T-helper 1 cell (primary cell): ENCODE measurements at places on chromosomes 7 and 10.

DNA sequence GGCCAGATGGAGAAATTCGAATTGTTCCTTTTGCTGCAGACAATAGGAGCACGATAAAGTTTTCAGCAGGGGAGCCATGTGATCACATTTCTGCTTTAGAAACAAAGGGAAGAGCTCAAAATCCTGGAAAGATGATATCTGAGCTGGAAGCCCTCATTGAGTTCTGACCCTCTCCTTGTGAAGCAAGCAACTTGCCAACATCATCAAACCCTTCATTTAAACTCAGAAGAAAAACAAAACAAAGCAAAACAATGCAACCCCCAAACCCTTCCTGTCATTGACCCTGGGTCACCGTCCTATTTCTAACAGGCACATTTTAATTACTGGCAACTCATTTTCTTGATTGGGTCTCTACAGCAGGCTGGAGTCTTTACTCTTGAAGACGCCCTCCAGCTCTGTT lies 198.3 kb upstream of the ZNF32 start:
- no peak for DNase-seq

DNA sequence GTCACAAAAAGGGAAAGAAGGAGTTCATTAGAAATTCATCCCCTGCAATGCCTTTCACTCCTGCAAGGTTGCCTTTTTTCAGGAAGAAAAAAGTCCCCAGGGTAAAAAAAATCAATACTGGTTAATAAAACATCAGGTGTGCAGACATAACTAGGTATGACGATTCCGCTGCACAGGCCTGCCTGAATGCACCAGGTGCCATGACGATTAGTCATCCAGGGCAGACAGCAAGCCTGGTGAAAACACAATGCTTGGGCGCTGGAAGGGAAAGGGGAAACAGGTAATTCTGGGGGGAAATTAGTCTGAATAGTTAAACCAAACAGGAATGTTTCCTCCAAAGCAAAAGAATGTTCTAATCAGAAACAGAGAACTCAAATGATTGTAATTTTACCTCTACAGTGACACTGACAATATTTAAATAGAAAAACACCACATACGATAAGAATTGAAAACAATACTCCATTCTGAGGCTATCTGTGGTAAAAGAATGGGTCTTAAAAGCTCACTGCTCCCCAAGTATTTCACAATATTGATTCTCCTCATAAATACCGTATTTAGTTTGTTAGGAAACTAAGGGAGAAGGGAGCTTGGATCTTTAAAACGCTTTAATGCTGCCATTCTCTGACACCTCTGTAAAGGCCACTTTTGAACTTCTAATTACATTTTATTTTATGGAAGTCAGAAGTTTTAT lies 45.2 kb downstream of the VPS41 start:
- no peak for DNase-seq

- no peak for DNase-seq
Observed at GRCh38 chr7:117803476-117803875, 69.8 kb downstream of the CTTNBP2 start.

DNA sequence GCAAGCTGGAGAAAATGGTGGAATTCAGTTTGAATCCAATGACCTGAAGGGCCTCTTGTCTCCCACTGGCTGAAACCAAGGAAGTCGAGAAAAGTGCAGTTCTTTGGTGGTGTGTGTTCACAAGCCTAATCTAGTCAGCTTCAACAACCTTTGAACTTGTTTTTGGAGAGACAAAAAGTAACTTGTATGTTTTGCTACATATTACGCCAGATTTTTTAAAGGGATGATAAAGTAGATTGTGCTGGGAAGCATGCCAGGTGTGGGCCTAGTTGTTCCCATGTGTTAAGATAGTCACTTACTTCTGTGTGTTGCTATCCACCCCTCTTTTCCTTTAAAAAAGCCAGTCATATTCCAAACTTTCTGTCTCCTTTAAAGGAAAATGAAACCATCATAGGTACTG lies 79.7 kb upstream of the FAM3C start:
- no peak for DNase-seq

GRCh38 chr7:484356-485101 lies 35.1 kb downstream of the PDGFA start:
- no peak for DNase-seq

DNA sequence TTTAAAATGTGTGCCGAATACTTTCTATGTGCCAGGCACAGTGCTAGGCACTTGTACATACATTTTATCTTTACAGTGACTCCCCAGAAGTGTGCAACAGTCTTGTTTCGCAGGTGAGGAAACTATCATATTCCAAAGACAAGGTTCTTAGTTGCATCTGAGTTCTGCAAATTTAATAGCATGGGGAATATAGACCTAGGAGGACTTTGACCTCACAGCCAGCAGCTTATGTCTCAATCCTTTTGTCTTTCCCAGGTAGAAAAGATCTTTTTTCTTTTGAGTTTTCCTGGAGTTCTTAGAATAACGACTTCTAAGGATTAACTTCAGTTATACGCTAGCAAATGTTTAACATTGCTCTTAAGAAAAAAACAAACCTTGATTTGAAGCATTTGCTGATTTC lies 482.8 kb upstream of the ZMIZ1 start:
- no peak for DNase-seq

- no peak for DNase-seq
Observed at GRCh38 chr7:2013381-2014311, 219.1 kb downstream of the MAD1L1 start.

GRCh38 chr7:151393031-151393977 lies 16.5 kb downstream of the WDR86 start:
- DNase-seq, result no peak

DNA sequence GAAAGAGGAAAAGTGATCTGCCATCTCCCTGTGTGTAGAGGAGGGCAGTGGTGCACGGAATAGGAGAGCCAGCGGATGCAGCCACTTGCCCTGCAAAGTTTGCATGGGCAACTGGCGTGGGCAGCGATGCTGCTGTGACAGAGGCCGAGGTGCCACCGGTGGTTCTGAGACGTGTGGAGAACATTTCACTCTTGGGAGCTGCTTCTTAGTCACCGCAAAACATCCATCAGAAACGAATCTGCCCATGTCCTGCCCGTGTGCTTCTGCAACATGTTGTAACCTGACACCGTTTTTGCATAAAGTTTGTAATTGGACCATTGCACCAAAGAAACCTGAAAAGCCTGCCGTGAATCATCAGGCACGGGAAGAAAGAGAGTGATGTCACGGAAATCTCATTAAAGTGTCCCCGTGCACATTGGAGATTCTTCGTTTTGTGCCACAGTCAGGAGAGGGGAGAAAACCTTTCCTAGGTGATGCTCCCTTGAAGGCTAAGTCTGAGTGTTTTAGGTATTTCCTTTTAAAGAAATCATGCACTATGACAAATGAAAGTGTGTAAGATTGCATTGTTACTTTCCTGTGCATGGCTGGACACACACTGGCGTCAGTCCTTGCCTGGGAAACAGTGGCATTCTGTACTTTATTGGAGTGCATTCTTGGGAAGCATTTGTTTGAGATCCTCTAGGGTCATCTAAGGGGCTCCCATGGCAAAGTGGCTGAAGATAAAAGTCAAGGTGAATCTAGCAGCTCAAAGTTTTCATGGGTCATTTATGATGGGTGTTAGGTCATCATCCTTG lies 302.6 kb downstream of the KLF6 start:
- DNase-seq, result no peak

DNA sequence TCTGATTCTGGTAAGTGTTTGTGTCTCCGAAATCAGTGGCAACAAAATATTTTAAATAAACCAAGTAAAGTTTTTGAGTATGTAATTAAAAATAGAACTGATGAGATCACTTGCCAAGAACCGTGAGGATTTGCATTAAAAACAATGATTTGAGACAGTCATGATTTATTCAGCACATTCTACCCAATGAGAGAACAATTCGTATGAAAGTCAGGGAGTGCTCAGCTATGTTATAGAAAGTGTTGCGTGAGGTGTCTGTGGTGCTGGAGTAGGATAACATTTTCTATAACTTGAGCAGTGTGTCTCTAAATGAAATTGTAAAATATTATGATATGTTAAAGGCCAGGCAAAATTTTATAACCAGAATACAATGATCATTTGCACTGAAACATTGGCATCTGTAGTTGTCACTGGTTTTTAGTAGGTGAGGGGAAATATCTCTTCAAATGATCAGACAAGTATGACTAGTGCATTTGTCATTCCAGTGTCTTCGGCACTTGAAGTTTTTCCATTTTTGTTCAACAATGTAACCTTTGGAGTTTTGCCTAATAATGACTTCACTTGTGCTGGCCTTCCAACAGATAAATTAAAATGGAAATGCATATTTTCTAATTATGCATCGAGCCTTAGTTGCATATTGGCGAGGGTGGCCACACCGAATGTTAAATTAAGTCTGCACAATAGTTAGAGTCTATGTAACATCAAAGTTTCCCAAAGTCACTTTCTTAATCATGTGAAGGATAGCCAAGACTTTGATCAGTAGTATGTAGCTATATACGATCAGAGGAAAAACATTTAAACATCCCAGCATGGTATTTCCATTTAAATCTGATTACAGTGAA lies 335.9 kb downstream of the GFRA1 start:
- no peak for DNase-seq

GRCh38 chr10:98262571-98262970 lies 5.4 kb downstream of the LOXL4 start:
- DNase-seq, result no peak

DNA sequence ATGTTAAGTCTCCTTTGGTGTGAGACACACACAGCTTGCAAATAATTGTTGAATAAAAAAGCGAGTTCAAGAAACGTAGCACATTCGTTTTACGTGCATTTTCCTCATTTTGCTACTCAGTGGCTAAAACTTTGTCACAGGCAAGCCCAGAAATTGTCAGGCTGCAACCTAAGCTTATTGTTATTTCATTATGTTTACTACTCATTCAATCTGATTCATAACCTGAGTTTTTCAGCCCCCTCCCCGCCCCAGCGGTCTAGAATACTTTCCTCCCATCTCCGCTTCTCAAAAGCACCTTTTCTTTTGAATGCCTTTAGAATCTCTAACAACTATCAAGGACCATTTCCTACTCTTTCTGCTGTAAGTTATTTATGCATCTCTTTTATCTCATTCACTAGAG lies 1.1 kb downstream of the FAM133B start:
- no peak for DNase-seq

DNA sequence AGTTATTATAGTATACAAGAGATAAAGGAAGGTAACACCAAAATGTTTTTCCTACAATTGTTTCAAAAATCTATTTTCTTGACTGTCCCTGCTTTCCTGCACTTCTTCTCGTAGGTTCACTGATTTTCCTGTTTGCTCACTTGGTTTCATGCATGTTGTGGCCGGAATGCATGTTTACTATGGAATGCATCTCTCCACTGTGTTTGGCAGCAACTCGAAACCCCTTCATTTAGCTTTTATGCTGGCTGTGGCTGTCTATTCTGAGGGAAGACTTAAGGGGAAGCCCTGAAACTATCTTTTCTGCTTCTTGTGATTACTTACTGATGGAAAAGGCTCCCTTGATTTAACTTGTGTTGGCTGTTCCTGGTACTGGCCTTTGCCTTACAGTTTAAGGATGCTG lies 120.3 kb downstream of the NRG3 start:
- no peak for DNase-seq

DNA sequence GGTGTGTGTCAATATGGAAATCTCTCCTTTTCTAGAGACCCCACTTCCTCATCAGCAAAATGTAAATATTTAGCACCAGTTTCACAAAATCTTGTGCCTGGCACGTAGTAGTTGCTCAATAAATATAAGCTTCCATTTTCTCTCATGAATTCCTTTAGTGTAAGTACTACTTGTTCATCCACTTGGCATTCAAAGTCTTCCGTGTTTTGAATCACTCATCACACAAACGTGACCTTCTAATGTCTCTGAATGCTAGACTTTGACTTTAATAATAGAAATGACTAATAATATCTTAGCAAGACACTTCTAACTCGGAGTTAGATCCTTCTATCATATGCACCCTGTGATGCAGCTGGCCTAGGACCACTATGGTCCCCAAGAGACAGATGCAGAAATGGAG lies 168.7 kb upstream of the ZNF32 start:
- no peak for DNase-seq

- DNase-seq, result no peak
Observed at GRCh38 chr7:158887594-158887993, 31.2 kb downstream of the DYNC2I1 start.

DNA sequence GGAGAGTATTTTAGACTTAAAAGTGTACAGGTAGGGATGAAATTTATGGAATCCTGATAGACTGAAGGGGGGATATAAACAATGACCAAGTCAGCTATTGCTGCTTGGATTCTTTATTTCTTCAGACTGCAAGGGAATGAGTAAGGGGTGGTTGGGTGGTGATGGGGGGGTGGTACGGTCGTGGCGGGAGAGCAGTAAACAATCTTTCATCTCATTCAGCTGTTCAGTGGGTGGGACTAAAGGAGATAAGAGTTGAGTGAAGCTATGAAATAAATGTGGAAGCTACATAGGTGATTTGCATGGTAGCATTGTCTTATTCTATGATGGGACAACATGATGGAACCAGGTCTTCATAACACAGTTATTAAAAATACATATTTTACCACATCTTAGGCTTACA lies 1.8 kb downstream of the SEPTIN7 start:
- DNase-seq, result no peak

GRCh38 chr7:83648464-83649241 lies at the start of gene SEMA3E:
Gene SEMA3E (minus strand): TSS chr7:83649139.
- no peak for DNase-seq

DNA sequence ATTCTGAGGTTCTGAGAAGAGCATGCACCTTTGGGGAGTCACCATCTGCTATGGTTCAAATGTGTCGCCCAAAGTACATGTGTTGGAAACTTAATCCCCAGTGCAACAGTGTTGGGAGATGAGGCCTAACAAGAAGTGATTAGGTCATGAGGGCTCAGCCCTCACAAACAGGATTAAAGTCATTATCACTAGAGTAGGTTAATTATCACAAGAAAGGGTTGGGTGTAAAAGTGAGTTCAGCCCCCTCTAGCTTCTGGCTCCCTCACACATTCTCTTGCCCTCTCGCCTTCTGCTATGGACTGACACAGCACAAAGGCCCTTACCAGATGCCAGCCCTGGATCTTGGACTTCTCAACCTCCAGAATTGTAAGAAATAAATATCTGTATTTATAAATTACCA lies 100.3 kb upstream of the C10orf90 start:
- DNase-seq, result no peak

DNA sequence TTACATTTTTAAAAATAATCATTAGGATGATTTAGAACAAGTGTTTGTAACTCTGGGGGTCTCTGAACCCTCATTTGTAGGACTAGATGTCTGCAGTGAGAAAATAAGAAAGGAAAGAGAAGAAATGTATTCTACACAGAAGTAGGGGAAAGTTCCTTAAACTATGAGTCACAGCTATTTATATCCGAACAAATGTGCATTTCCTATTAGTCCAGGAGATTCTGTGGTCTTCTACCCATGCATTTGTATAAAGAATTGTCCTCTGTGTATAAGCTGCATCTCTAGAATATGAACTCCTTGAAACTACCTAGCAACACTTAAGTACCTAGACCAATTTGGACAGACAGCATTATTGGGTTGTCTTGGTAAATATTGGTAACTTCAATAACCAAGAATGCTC lies 15.9 kb upstream of the CD36 start:
- DNase-seq, result no peak

DNA sequence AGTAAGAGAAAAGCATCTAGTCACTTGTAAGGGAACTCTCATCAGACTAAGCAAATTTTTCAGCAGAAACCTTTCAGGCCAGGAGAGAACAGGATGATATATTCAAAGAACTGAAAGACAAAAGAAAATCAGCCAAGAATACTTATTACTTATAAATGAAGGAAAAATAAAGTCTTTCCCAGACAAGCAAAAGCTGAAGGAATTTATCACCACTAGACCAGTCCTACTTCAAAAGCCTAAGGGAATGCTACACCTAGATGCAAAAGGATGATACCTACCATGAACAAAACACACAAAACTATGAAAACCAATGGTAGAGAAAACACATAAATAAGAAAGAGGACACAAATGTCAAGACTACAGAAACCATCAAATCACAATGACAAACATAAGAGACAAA lies 126.6 kb upstream of the ABCB5 start:
- no peak for DNase-seq
